ENCODE measurements at places on chromosomes 13 and 19. TPM values are rescaled to one million over a fixed set of nuclear protein-coding genes. Genes with fewer than 3 reads are reported as not detected.

GRCh38 chr13:74978591-74978990 lies 503.4 kb downstream of the TBC1D4 start:
- no peak for DNase-seq

- no peak for DNase-seq
Observed at GRCh38 chr13:78420814-78421213, 182.5 kb downstream of the POU4F1 start.

DNA sequence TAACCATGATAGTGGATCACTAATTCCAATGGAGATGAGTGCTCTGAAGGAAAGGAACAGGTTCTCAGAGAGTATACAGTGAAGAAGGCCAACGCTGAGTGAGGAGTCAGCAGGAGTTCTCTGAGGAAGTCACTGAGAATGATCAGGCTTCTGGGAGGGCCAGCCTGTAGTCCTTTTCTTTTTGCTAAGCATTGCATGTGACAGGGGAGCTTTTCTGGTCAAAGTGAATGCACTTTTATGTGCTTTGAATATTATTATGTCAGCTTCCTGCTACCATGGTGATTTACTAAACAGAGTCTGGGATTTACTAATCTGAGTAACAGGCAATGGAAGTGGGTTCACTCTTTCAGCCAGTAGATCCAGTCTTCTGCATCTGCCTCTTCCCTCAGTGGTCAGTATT lies 81.1 kb upstream of the SERP2 start:
- no peak for DNase-seq

GRCh38 chr19:18508585-18508984 lies 13.3 kb downstream of the ELL start:
- no peak for DNase-seq

DNA sequence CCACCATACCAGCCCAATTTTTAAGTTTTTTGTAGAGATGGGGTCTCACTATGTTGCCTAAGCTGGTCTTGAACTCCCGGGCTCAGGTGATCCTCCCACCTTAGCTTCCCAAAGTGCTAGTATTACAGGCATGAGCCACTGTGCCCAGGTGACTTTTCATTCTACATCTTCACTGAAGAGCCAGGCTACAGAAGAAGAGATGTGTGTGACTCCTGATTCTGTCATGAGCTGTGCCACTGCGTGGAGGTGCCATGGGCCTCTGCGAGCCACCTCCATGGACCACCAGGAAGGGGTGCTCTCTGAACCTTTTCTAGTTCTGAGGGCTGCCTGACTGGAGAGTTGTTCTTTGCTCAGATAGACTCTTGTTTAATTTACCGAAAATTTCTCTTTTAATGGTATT lies 56.6 kb upstream of the RANBP3 start:
- no peak for DNase-seq

- no peak for DNase-seq
Observed at GRCh38 chr13:87769445-87769844, 98.3 kb downstream of the SLITRK5 start.

DNA sequence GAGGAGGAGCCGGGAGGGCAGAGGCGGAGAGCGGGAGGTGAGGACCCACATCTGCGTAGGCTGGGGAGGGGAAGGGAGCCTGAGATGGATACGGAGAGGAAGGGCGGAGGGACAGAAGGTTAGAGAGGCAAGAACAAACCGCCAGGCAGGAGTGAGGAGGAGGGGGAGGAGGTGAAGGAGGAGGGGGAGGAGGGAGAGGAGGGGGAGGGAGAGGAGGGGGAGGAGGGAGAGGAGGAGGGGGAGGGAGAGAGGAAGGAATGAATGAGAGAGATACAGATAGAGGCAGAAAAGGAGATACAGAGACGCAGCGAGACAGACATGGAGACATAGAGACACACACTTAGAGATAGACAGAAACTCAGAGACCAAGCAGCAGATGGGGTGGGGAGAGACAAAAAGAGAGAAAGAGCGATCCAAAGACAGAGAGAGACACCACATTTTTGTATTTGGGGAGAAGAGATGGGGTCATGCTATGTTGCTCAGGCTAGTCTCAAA lies 782 bp upstream of the CA11 start:
- DNase-seq, result no peak

CGB2 gene
- not detected for total RNA-seq

FAM98C gene
- 11.9 TPM for total RNA-seq
